Effector memory CD4-positive, alpha-beta T cell (primary cell): ENCODE measurements at places on chromosomes 16 and 17.

DNA sequence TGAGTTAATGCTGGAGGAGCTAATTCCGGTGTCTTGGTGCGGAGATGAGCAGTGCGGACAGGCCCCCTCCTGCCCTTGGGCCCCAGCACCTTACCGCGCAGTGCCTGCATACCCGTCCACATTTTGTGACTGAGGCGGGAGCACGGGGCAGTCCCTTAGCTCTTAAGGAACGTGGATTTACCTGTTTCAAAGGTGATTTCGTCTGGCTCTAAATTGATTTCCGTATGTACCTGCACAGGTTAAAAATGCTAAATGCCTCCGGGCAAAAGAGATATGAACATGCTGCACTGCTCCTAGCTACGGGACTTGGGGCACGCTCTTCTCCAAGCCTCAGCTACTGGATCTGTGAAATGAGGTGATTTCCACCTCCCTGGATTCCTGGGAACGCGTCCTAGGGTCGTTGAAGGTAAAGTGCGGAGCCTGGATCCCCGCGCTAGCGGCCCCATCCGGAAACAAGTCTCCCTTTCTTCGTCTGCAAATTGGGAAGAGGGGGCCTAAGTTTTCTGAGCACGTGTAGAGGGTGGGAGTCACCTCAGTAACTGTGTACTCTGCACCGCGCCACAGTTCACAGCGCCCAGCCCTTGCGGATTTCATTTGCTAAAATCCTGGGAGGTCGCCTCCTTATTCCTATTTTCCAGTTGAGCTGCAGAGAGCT, 669 bp upstream of the CRISPLD2 start:
- DNase-seq: no peak
- no peak overlapping the region for H3K27ac ChIP-seq
- H3K27me3 ChIP-seq: no peaks in the 10 kb centered on the region
- H3K4me3 ChIP-seq: no peak overlapping the region
- H3K4me1 ChIP-seq: peaks cover 13% of the 10 kb centered on the region

GRCh38 chr17:4587195-4587594, 2.9 kb downstream of the SMTNL2 start:
- H3K4me3 ChIP-seq: no peak overlapping the region
- peaks cover 12% of the 10 kb centered on the region for H3K27me3 ChIP-seq
- H3K27ac ChIP-seq: no peak overlapping the region
- DNase-seq: no peak
- no peaks in the 10 kb centered on the region for H3K36me3 ChIP-seq

DNA sequence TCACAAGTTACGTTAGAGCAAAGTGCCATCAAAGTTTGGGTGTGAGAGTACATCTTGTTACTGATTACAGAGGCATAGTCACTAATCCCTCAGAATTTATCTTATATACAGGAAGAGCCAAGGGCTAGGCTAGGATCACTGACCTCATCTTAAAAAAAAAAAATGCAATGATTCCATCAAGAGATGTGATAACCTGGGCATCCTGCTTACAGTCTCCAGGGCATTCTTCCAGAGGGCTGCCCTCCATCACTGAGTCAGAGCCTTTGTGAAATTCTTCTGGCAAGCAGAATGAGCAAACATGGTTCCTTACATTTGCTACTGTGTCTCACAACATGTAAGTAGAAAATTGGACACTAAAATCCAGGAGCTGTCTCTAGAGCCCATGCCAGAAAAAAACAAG, 410.6 kb downstream of the ZFHX3 start:
- no peak for DNase-seq
- H3K36me3 ChIP-seq: no peaks in the 10 kb centered on the region
- H3K4me1 ChIP-seq: peaks cover 3% of the 10 kb centered on the region
- H3K27ac ChIP-seq: no peak overlapping the region
- H3K27me3 ChIP-seq: no peaks in the 10 kb centered on the region

DNA sequence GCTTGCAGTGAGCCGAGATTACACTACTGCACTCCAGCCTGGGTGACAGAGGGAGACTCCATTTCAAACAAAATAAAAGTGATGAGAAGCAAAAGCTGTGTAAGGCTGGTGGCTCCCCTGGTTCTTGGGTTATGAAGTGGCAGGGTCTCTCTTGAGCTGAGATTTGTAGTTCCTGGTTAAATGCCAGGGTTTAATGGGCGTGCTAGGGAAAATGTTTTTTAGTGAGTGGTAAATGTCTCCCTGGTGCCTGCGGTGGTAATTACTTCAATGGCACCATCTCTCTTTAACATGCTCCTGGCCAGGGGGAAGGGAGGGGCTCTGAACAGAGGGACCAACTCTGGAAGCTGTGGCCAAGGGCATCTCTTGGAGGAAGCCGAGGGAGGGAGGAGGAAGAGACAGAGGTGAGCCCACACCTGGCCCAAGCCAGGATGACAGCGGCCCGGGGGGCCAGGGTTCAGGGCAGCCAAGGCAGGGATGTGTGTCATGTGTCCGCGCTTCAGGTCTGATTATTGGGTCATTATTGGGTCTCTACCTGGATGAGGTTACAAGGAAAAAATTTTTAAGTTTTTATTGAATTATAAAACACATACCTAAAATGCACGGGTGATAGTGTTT, 17.8 kb upstream of the RPL38 start:
- H3K36me3 ChIP-seq: no peaks in the 10 kb centered on the region
- DNase-seq: no peak
- no peaks in the 10 kb centered on the region for H3K27me3 ChIP-seq

DNA sequence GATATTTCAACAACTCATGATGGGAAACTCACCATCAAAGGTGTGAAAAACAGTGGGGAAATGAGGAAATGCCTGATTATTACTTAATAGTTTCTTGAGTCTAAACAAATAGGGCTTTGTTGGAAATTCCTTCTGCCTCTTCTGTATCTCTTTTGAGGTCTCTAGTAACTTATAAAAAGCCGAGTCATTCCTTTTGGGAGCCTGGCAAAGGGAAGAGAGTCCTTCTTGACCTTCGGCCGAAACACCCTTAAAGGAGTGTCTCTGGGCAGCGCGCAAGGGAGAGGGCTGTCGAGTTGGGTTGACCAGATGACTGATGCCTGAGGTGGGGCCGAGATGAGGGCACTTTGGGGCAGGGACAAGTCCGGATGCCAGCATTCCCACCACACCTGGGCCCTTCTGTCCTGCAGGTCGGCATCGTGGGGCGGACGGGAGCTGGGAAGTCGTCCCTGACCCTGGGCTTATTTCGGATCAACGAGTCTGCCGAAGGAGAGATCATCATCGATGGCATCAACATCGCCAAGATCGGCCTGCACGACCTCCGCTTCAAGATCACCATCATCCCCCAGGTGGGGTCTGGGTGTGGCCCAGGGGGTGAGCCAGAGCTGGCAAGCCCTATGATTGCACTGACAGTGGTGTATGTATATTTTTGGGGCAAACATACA, 89.2 kb downstream of the ABCC6 start:
- no peak for DNase-seq
- no peaks in the 10 kb centered on the region for H3K4me1 ChIP-seq
- no peak overlapping the region for H3K4me3 ChIP-seq
- H3K27ac ChIP-seq: no peak overlapping the region
- peaks cover 83% of the 10 kb centered on the region for H3K36me3 ChIP-seq

GRCh38 chr16:67967183-67967957, 1.1 kb downstream of the SLC12A4 start:
- H3K4me3 ChIP-seq: peak overlapping the region; percentile 90
- H3K27me3 ChIP-seq: no peaks in the 10 kb centered on the region
- no peaks in the 10 kb centered on the region for H3K36me3 ChIP-seq
- DNase-seq: no peak

- no peaks in the 10 kb centered on the region for H3K36me3 ChIP-seq
- no peaks in the 10 kb centered on the region for H3K27me3 ChIP-seq
- no peak overlapping the region for H3K4me3 ChIP-seq
- H3K4me1 ChIP-seq: peaks cover 5% of the 10 kb centered on the region
- DNase-seq: no peak
Observed at GRCh38 chr16:2985893-2986355, 5.7 kb upstream of the PKMYT1 start.

DNA sequence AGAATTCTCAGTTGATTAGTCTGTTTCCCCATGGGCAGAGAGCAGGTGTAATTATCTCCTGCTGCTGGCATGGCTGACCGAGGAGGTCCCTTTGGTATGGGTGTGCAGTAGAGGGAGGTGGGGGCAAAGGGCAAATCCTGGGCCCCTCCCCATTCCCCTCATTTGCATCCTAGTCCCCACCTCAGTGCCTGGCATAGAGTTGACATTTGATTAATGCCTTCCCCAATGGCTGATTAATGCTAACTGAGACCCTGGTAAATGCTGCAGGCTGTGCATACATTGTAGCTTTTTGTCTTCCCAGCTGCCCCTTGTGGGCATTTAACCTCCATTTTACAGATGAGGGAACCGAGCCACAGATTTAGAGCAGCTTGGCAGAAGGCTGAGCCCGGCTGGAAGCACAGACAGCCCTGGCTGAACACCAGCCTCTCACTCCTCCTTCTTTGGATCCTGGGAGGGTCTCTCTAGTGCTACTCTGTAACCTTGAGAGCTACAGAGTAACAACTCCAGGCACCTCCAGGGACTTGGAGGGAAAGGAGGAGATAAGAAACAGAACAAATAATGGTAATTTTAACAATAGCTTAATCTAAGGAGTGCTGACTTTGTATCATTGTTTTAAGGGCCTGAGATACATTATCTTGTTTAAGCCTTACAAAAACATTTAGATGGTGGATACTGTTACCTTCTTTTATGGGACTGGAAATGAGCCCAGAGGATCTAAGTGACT, 5.1 kb downstream of the PLCG2 start:
- no peaks in the 10 kb centered on the region for H3K4me1 ChIP-seq
- H3K27ac ChIP-seq: no peak overlapping the region
- no peak overlapping the region for H3K4me3 ChIP-seq

DNA sequence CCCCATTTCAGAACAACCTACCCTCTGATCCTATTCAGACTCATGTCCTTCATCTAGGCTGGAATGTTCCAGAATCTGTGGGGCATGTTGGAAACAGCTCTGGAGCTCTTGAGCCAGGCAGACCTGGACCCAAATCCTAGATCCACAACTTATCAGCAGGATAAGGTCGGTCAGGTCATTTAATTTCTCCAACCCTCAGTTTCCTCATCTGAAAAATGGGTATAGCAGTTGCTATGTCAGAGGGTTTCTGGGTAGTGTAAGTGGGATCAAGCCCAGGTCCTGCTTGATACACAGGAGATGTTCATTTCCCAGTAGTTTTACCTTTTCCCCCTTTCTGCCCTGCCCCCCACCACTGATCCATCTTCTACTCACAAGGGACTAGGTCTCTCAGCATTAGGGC, 12.0 kb downstream of the SLC6A2 start:
- no peaks in the 10 kb centered on the region for H3K4me1 ChIP-seq
- no peak overlapping the region for H3K4me3 ChIP-seq
- no peaks in the 10 kb centered on the region for H3K36me3 ChIP-seq
- no peak for DNase-seq

DNA sequence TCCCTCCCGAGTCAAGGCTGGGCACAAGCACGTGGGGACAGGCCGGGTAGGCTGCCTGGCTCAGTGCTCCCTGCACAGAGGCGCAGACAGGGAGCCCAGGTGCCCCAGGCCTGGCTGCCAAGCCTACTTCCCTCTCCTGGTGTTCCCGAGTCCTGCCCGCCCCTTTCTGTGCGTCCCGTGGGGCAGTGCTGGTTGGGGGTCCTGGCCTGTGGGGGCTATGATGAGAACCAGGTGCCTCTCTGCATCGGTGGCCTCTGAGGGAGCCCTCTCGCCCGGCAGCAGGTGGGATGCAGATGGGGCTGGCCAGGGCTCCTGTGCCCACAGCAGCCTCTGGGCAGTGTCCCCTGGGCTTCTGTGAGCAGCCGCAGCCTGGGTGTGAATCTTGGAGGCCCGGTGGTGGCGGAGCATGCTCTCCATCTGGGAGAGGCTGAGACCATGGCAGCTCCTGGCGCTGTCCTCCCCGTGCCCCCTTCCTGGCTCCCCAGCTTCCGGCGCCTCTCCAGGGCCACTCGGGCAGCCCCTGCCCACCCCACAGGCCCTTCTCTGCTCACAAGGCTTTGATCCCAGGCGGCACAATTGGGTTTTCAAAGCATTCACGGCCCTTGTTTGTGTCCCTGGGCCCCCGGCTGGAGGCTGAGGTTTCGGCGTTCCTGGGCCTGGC, 7.2 kb downstream of the CENPX start:
- no peak for DNase-seq
- peaks cover 3% of the 10 kb centered on the region for H3K36me3 ChIP-seq
- no peaks in the 10 kb centered on the region for H3K27me3 ChIP-seq
- H3K4me1 ChIP-seq: no peaks in the 10 kb centered on the region

- no peaks in the 10 kb centered on the region for H3K27me3 ChIP-seq
- H3K4me1 ChIP-seq: no peaks in the 10 kb centered on the region
- H3K4me3 ChIP-seq: no peak overlapping the region
- DNase-seq: no peak
Observed at GRCh38 chr16:47197536-47198179, 53.9 kb upstream of the NETO2 start.

DNA sequence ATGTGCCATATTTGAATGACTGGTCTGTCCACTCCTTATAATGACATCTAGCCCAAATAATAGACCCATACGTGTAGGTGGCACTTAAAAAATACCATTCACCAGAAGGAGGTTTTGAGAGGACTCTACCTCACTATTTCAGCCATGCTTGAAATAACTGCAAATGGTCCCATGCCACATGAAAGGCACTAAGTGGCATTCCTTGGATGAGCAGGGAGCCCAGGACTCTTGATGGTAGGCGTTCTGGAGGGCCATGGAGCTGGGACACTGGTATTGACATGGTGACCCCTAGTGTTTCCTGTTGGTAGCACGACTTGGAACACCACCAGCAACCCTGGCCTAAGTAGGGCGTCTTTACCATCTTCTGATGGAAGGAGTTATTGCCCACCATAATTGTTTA, 148.7 kb upstream of the ZFHX3 start:
- no peak overlapping the region for H3K27ac ChIP-seq
- no peaks in the 10 kb centered on the region for H3K36me3 ChIP-seq
- no peaks in the 10 kb centered on the region for H3K4me1 ChIP-seq
- DNase-seq: no peak

- no peak overlapping the region for H3K27ac ChIP-seq
- no peaks in the 10 kb centered on the region for H3K4me1 ChIP-seq
- H3K36me3 ChIP-seq: no peaks in the 10 kb centered on the region
- DNase-seq: no peak
- no peak overlapping the region for H3K4me3 ChIP-seq
Observed at GRCh38 chr16:80034469-80034826, 433.9 kb upstream of the MAF start.

DNA sequence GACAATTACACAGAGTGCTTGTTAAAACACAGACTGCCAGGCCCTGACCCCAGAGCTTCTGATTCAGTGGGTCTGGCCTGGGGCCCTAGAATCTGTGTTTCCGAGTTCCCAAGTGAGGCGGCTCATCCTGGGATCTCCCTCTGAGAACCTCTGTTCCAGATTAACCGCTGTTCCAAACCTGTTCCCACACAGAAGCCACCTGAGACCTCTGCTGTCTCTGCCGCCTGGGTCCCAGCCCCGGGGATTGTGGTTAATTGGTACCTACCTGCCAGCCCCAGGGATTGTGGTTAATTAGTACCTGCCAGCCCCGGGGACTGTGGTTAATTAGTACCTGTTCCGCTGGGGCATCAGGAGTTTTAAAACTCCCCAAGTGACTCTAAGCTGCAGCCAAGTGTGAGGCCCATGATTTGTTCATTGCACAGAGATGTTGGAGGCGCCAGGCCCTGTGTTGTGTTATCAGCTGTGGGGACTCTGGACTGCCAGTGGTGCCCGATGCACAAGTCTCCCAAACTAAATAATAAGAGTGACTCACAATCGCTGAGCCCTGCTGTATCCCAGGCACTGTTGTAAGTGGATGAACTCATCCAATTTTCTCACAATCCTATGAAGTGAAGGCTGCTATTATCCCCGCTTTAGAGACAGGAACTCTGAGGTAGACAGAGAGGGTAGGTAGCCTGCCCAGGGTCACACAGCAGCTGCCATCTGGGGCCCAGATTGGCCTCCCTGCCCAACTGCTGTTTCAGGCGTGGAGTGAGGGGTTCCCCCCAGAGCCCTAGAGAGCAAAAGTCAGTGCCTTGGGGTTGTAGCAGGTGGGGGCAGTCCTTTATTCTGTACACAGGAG, 219.7 kb downstream of the IRF8 start:
- no peak overlapping the region for H3K4me3 ChIP-seq
- no peaks in the 10 kb centered on the region for H3K27me3 ChIP-seq
- DNase-seq: no peak
- H3K4me1 ChIP-seq: no peaks in the 10 kb centered on the region
- H3K36me3 ChIP-seq: no peaks in the 10 kb centered on the region
